ENCODE measurements at places on chromosomes 7 and 10. TPM values are rescaled to one million over a fixed set of nuclear protein-coding genes. Genes with fewer than 3 reads are reported as not detected.

ATAD1 gene
- 38.9 TPM for total RNA-seq

MKLN1 gene
- 36.8 TPM for total RNA-seq

FFAR4 gene
- total RNA-seq, result 0.14 TPM

SPDYE2B gene
- not detected for total RNA-seq
